ENCODE measurements at places on chromosomes 13 and 19.

- DNase-seq: no peak
Measured at GRCh38 chr13:27360562-27360961, 63.9 kb upstream of the GTF3A start.

GRCh38 chr19:46080561-46080960, 39.8 kb upstream of the IGFL4 start:
- DNase-seq: no peak

- no peak for DNase-seq
Measured at GRCh38 chr13:30145709-30146367, 161.5 kb downstream of the KATNAL1 start.

DNA sequence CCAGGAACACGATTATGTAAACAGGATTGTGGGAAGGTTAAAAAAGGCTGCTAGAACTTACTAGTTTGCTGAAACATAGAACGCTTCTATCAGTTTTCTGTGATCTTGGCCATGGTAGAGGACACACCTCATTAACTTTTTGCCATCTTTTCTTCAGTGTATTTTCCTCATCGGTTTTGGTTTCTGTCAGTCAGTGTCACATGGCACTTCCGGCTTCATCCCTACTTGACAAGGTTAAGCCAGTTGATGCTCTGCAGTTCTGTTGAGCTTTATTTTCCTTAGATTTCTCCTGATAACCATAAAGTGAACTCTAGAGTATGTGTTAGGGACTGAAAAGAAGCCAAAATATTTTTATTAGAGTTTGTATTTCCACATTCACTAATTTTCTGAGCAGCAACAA, 147.5 kb downstream of the NDFIP2 start:
- no peak for DNase-seq
